ENCODE measurements at places on chromosomes 1 and 21. TPM values are rescaled to one million over a fixed set of nuclear protein-coding genes. Genes with fewer than 3 reads are reported as not detected.

The MT1HL1 gene
- not detected for total RNA-seq

The TRAPPC3 gene
- 97.2 TPM for total RNA-seq

The NBL1 gene
- 44.7 TPM for total RNA-seq

The RIIAD1 gene
- total RNA-seq: not detected

The BNIPL gene
- total RNA-seq: not detected

The HOOK1 gene
- not detected for total RNA-seq

The HTR6 gene
- total RNA-seq: not detected

The NCDN gene
- total RNA-seq: 57.6 TPM

The OR2L5 gene
- not detected for total RNA-seq
